ENCODE measurements at places on chromosomes 2 and 18.

DNA sequence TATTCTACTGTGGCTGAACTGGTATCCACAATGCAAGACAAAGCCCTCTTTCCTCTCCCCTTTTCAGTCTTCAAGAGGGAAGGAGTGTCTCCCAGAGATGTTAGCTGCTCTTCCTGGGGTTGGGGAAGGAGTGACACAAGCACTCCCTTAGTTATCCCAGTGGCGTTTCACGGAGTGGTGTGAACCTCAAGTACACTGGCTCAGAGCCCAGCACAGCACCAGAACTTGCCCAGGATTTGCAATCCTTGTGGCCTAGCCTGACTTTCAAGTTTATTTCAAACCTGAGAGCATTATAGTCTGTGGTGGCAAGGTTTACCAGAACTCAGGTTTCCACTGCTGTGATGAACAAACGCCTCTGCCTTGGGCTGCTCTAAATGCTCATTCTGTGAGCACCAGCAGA is 162.5 kb downstream of the CCDC102B start:
- no peak for DNase-seq

DNA sequence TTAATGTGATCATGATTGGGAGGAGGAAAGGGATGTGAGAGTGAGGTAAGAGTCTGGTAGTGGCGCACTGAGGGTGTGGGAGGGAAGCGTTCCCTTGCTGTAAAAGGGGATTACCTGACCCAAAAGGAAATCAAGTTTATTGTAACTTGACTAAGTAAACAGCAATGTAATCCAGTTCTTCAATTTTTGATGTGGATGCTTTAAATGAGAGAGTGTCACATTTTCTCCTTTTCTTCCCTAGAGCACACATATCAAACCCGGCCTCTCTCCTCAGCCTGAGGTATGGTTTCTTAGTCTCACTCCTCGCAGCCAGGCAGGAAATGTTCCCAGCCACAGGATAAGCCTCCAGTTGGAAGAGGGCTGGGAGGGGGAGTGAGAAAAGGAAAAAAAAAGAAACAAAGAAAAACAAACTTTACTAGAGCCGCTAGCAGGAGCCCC is 688 bp upstream of the ARHGAP28 start:
- no peak for DNase-seq

DNA sequence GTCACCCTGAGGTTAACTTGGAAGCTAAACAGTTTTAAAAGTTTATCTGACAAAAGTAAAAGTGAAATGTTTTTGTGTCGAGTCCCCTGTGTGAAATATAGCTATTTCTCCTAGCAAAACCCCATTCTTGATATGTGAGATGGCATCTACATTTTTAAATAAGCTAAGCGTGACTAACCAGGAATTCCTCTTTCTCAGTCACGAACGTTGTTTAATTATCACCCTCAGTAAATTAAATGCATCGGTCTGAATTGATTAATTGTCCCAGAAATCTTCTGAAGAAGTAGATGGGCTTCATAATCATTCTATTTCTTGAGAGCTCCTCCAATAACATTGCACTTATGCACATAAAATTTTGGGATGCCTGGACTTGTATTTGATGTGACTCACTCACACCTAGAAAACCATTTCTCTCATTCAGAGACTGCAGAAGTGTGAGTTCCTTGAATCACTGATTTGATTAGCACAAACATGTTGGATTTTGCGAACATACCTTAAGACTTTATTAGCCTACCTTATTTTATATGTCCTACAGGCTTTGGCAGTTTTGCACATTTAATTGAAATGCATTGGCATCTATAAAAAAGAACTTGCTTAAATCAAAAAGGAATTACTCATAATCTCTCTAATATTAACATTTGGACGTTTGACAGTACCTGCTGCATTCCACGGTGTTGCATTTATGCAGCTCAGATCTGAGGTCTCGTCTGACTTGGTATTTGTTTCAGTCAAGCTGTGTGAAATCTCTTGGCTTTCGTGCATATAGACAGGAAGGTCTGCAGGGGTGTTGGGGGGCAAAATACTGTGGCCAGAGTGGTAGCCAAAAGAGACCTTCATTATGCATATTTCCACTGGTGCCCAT is 475.2 kb downstream of the EPHA4 start:
- DNase-seq, result peak; percentile 20

- no peak for DNase-seq
These were observed 64.9 kb downstream of the NCKAP5 start for GRCh38 chr2:133503323-133503722.

GRCh38 chr2:178882666-178883440 is 75.6 kb upstream of the TTN start:
- peak; percentile 85 for DNase-seq

- DNase-seq, result no peak
These were observed 148.4 kb downstream of the EIPR1 start for GRCh38 chr2:3229221-3229620.

- DNase-seq, result no peak
These were observed 14.2 kb downstream of the LIMS2 start for GRCh38 chr2:127661072-127661649.

DNA sequence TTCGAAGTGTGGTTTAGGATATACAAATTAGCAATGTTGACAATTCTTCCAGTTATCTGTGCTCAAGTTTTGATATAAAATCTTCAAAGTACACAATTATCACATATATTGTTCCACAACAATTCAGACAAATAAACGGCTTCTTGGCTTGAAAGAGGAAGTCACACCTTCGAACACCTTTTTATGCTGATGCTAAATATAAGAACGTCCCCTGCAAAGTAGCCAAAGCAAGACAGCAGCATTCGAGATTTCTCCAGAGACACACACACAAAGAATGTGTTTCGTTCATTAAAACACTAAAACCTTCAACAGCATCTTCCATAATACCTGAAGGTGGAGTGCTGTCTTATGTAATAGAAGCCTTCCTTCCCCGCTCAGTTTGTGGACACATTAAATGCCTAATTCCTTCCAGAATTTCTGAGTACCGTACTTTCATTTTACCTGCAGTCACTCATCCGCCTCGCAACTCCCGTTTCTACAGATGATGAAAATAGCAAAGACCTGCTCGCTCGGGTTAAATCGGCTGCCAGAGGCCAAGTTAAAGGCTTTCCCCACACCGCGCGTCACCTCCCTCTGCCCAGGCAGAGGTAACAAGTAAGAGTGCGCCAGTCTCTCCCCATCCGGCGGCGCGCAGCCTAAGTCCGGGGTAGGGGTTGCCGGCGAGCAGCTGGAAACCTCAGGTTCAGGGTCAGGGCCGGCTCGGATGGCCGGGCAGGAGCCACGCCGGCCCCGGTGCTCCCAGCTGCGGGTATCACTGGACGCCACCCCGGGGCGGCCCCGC is 847 bp downstream of the SERPINE2 start:
- peak; percentile 67 for DNase-seq

GRCh38 chr18:35458677-35459441 is 38.9 kb downstream of the INO80C start:
- DNase-seq, result peak; percentile 83

GRCh38 chr2:63257473-63257872 is 206.8 kb downstream of the OTX1 start:
- no peak for DNase-seq

DNA sequence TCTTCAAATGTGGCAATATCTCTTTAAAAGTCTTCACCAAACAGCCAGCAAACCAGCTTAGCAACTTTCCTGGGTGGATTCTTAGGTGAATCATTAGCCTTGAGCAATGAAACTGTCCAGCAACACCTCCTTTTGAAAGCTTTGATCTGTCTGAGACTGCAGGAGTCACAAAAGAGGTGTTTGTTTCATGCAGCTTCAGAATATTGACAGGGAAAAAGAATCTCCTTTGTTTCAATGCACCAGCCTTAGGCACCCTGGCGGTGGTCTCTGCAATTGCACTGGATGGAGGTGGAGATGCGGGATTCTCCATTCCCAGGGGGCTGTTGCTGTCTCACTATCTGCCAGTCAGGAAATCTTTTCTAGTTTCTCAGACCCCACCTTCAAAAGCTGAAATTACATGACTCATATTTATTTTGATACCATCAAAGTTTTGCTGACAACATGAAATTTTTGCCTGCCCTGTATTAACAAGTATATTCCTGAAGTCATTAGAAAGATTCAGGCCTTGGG is 76.0 kb upstream of the DSG1 start:
- peak; percentile 48 for DNase-seq

DNA sequence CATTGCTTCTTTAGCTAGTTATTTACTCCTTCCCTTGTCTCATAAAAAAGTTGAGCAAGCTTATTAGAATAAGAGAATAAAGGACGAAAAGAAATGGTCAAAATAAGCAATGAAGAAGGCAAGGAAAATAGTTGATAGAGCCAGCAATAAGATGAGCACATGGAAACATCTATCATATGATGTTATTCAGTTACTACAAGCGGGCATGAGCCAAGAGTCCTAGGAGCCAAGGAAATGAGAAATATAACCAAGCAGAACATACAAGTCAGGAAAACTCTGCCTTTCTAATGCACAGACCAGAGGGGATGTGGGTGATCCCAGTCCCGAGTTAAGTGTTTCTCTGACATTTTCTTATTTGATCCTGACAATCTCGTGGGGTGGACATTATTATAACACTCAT is 33.9 kb downstream of the INO80C start:
- no peak for DNase-seq

DNA sequence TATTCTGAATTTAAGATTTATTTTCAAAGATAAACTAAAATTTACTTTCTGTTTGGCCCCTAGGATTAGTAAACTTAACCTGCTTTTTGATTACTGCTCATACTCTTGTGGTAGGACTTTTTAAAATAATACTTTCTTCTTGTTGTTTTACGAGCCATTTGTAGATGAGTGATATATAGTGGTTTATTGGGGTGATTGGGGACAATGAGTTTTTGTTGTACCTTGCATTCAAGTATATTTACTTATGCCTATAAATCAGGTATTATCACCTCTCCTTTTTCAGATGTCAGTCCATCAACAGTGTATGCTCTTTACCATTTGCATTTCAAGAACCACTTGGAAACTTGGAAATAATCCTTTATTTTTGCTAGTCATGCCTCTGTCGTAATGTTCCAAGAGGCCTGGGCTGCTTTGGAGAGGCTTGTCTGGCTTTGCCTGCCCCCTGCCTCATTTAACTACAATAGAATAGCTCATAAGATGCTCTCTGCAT is 131.3 kb downstream of the COMMD1 start:
- DNase-seq, result no peak

GRCh38 chr2:166041613-166042012 is 86.2 kb downstream of the SCN1A start:
- no peak for DNase-seq

DNA sequence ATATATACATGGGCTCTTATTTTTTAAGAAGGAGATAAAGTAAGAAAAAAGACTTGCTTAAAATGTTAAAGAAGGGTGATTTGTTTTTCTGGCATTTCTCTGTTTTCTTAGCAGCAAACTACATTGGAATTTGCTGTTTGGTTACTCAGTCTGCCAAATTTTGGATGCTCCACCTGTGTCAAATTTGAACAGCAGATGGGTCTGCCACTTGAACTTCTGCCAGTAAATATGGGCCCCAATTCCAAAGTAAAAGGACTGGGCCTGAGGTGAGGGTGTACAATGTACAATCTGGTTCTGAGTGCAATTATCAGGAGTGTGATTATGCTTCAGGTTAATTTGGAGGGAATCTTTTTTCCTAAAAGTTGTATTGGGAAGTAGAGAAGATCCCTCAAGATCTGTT is 794.5 kb downstream of the DSC3 start:
- no peak for DNase-seq

- no peak for DNase-seq
These were observed 32.8 kb downstream of the TTC32 start for GRCh38 chr2:19868701-19869580.

GRCh38 chr2:5377323-5377722 is 314.9 kb upstream of the SOX11 start:
- no peak for DNase-seq

DNA sequence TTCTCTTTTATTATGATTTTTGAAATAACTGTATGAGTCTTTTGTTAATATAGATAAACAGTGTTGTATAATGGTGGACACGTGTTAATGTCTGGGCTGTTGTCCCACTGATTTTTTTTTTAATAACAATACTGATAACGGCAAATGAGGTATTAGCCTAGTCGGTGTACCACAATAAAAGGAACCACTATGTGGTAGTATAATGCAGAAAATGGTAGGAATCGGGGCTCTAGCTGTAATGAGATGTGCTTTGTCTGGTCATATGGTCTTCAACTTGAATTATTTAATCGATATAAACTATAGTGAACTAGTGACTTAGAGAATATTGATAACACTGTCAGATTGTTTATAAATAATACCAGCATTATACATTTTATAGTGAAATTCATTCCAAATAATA is 517.9 kb upstream of the SPHKAP start:
- DNase-seq, result peak; percentile 63

GRCh38 chr18:32405588-32405987 is 65.1 kb downstream of the GAREM1 start:
- no peak for DNase-seq

DNA sequence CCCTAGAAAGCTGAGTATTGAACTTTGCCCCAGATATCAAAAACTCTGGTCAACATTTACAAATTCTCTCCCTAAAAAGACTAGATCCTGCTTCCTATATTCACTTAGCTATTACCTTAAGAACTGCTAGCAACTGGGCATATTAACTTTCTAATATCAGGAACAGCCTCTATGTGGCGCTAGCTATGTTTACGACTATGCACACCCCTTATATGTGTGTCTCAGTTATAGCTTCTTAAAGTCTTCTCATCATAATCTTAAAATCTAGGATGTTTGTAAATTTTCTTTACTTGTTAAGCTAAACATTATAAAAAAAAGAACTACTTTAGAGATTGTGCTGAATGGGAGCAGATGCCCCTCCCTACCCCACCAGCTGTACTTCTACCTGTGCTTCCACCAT is 1.7 kb upstream of the STAMBP start:
- DNase-seq, result peak; percentile 66

DNA sequence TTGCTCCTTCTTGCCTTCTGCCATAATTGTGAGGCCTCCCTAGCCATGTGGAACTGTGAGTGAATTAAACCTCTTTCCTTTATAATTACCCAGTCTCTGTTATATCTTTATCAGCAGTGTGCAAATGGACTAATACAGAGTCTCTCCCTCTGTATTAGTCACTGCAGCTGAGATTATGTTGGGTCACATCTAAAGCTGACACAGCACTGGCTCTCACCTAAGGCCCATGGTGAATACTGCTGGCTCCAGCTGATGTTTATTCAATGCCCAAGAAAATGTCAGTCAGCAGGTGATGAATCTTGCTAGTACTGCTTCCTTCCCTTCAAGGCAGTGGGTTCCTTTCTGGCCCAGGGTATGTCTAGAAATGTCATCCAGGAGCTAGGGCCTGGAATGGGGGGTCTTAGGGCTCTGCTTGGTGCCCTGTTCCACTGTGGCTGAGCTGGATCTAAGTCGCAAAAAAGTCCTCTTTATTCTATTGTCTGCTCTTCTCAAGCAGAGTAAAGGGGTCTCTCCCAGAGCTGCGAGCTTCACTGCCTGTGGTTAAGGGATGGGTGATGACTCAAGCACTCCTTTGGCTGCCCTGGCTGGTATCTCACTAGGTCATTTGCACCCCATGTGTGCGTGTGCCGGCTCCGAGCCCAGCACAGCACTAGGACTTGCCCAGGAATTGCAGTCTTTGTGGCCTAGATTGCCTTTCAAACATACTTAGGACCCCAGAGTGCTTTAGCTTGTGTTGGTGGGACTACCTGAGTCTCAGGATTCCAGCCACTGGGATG is 29.9 kb downstream of the PPP1R1C start:
- DNase-seq, result peak; percentile 37

- DNase-seq, result no peak
These were observed 5.8 kb upstream of the PPP1CB start for GRCh38 chr2:28745876-28746275.
